ENCODE measurements at places on chromosomes 3 and 15. TPM values are rescaled to one million over a fixed set of nuclear protein-coding genes. Genes with fewer than 3 reads are reported as not detected.

The CRYGS gene
- 0.85 TPM for total RNA-seq

The SLC28A2 gene
- not detected for total RNA-seq

The ARPP21 gene
- total RNA-seq, result 0.08 TPM

The RYR3 gene
- 0.07 TPM for total RNA-seq

The ICE2 gene
- 35.6 TPM for total RNA-seq

The ECE2 gene
- total RNA-seq, result not detected

The FMN1 gene
- 0.29 TPM for total RNA-seq

The GTF2A2 gene
- total RNA-seq, result 190 TPM

The HYPK gene
- total RNA-seq, result 4.3 TPM

The SLC9C1 gene
- not detected for total RNA-seq

The ZNF621 gene
- 8.4 TPM for total RNA-seq

The MINAR1 gene
- 0.61 TPM for total RNA-seq

The KCNMB2 gene
- not detected for total RNA-seq

The CGNL1 gene
- 0.81 TPM for total RNA-seq

The NOX5 gene
- 0.13 TPM for total RNA-seq

The TGM4 gene
- total RNA-seq, result 0.12 TPM

The RNF168 gene
- 3.5 TPM for total RNA-seq

The CTXND1 gene
- total RNA-seq, result not detected

The TGM5 gene
- not detected for total RNA-seq

The AGBL1 gene
- not detected for total RNA-seq

The TAMM41 gene
- total RNA-seq, result 29.9 TPM

The CSPG4 gene
- total RNA-seq, result 0.12 TPM

The GOLGA8J gene
- not detected for total RNA-seq

The PLA2G4F gene
- not detected for total RNA-seq

The HCN4 gene
- total RNA-seq, result 0.31 TPM

The TM6SF1 gene
- total RNA-seq, result 0.07 TPM

The YEATS2 gene
- total RNA-seq, result 12.1 TPM

Measured in A549 treated with Hydrocortisone at 1 μM for 4 hours (cell line).